RWPE1 (cell line): ENCODE measurements at places on chromosomes 16 and 17.
A peak's percentile ranks its signal among the peaks of the same experiment; 100 is the strongest.

- DNase-seq, result no peak
These were observed 195.3 kb upstream of the RPL38 start for GRCh38 chr17:74008196-74008595.

GRCh38 chr16:86574646-86575045 is 3.7 kb upstream of the FOXL1 start:
- no peak for DNase-seq

DNA sequence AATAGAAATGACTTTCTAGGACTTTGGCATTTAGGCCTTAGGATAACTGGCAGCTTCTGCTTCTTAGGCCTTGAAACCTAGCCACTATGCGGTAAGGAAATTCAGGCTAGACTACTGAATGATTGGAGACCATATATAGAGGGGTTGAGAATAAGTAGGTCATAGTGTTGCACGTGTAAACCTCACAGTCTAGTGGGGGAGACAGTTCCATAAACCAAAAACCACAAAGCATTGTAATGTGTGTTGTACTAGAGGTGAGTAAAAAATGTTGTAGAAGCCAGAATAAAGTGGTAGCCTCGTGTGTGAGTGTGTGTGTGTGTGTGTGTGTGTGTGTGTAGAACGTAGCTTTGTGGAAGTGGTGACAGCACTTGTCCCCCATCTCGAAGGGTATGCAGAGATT is 188.5 kb downstream of the MAP2K6 start:
- DNase-seq, result no peak

DNA sequence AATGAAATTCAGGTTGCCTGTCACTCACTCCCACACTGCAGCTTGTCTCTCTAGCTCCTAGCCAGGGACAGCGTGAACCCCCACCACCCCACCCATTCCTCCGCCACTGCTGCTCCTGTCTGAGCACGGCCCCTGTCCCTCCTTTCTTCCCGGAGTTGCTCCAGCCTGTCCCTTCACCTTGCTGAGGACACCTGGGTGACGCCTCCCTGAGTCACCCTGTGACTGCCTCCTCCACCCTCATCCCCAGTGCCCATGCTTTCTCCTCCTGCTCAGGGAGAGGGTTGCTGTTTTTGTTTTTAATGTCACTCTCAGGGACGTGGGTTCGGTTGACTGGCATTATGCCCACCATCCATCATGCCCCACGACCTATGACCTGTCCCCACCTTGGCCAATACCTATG is 25.8 kb upstream of the NAT9 start:
- DNase-seq, result no peak

DNA sequence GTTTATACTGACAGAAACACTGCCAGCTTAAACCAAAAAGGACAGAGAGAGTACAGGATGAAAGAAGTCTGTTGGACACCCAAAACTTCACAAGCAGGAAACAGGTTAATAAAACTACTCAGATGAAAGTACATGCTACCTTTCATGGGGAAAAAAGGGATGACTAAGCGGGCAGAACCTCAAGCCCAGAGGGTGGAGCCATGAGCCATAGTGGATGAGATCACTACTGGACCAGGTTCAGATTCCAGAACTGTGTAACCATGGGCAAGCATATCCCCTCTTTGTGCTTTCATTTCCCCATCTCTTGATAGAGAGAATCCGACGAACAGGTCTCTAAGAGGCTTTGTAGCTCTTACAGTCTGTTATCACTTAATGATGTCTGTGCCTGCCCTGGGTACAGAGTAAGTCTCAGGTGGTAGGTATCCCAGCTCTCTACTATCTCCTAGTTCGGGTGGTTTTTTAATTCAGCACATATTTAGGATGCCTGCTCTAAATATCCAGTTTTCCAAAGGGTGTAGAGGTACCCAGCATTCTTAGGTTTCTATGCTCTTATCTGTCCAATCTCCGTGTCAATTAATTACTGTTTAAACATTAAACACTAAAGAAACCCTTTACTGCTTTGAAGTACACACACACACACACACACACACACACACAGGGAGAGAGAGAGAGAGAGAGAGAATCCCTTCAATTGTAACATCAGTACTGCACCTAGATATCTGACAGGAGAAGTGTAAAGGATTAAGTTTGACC is 206.7 kb downstream of the ZNF423 start:
- peak; percentile 67 for DNase-seq

DNA sequence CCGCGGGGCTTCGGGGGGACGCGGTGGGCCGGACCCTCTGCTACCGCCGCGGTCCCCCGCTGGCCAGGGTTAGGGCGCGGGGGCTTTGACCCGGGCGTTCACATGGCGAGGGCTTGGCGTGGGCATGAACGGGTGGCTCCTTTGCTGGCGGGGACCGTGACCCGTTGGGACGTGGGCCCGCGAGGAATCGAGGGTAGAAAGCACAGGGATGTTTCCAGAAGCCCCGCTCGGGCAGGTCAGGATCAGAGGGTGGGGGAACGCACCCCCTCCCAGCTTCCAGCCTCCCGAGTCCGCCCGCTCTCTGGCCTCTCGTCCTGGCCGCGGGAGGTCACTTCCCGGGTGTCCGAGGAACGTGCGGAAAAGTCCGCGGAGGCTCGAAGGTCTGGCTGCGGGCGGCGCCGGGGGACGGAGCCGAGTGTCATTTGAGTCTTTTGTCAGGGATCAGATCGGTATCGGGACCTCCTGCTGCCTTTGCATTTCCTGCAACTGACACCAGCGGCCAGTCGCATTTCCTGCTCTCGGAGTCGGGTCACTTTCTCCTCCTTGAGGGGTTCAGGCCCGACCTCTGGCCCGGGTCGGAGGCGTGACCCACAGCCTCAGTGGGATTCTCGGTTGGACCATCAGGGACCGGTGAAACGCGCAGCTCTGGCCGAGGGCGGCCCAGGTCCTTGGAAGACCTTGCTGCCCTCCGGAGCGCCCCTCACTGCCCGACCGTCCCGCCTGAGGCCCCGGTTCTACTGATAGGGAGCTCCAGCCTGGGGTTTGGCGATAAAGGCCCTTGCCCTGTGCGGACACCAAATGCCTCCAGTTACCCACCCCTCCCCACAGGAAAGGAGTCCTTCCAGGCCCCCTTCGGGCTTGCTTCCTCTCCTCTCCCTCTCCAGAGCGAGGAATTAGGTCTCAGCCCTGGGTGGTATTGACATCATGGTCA is 702 bp upstream of the WNT3 start:
- DNase-seq, result no peak
